ENCODE measurements at places on chromosomes 12 and 14.

DNA sequence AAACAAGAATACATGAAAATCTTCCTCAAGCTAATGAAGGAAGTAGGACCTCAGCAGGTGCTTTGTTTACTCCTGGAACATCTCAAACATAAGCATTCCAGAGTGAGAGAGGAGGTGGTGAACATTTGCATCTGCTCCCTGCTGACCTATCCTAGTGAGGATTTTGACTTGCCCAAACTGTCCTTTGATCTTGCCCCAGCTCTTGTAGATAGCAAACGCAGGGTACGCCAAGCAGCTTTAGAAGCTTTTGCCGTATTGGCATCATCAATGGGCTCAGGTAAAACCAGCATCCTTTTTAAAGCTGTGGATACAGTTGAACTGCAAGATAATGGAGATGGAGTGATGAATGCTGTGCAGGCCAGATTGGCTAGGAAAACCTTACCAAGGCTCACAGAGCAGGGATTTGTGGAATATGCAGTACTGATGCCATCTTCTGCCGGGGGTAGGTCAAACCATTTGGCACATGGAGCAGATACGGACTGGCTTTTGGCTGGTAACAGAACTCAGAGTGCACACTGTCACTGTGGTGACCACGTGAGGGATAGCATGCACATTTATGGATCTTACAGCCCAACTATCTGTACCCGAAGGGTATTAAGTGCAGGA lies 1.9 kb downstream of the TOGARAM1 start:
- DNase-seq, result no peak

GRCh38 chr14:106679776-106680175 lies 1153.4 kb downstream of the TMEM121 start:
- no peak for DNase-seq

DNA sequence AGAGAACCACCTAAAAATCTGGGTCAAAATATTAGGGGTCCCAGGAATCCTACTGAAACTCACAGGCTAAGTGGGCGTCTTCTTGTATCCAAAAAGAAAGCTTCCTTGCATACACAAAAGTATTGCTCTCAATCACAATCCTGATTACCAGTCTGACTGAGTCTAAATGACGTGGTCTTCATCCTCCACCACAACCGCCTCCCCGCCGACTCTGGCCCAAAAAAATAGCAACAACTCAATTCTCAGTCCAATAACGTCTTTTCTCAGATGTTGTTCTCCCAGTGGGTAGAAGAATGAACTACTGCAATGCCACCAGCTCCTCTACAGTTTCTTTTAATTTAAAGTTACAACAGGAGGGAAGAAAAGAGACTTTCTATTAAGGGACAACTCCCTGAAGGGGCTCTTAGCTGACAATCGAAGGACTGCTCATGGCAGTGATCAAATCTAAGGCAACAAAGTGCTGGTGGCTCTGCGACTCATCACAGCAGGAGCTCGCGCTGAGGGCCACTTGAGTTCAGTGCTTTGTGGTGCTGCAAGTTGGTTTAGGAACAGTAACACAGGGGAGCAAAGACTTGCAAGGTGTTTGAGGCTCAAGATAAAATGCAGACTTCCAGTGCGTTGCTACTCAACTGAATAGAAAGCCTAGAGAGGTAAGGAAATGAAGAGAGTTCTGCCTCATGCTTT lies 394.1 kb downstream of the BCAT1 start:
- no peak for DNase-seq

DNA sequence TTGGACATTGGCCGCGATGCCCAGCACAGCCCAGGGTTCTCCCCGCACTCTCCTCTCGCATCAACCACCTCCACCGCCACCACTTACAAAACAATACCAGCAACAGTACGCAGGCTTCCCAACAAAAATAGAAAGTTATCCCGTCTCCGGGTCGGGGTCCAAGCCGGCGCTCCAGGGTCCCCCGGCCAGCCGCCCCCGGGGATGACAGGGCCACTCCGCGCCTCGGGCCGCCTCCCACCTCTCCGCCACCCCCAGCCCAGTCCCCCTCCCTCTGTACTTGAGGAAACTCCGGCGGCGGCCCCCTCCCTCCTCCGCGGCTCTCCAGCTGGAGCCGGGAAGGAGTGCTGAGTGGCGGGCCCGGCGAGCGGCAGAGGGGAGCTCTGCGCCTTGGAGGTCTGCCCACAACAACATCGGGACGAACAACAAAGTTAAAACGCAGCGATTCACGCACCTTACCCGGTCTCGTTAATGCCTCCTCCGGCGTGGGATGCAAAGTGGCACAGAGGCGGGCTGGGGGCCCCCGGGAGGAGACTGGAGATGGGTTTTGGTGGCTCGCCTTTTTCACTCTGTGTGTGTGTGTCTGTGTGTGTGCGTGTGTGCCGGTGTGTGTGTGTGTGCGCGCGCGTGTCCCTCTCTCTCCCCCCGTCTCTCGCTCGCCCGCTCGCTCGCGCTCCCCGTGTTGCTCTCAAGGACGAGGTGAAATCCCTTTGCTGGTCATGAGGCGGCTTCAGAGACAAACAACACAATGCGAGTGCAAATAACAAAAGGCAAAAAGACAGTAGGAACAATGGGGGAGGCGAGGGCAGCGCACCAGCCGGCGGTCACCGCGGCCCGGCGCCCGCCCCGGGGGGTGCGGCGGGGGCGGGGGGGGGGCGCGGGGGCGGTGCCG lies 386.8 kb downstream of the BCAT1 start:
- DNase-seq, result peak; percentile 20

Measured in inflammatory macrophage treated with lipopolysaccharide for 1 hour (primary cell).